ENCODE measurements at places on chromosomes 5 and 9.
A peak's percentile ranks its signal among the peaks of the same experiment; 100 is the strongest.

GRCh38 chr5:81020478-81021167, 60.5 kb downstream of the RASGRF2 start:
- DNase-seq: no peak

DNA sequence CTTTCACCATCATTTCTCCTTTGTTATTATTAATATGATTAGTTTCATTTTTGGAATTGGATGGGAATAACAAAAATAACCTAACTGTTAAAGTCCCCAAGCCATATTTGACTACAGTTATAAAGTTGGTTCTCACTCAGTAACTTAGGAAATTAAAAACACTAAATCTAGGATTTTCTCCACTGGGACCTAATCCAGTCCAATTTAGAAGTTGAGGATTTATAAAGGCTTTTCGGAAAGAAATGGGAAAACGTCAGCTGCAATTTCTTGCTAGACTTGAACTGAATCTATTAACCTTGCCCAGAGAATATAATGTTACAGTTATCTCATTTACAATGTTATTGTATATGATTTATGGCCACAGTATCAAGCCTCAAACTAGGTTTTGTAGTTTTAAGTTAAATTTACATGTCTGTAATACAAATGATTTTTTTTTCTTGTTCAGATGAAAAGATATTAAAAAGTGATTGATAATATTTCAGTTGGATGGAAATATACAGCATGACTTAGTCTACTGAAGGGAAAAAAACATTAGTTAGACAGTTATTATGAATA, 524.3 kb upstream of the GRAMD2B start:
- DNase-seq: no peak

GRCh38 chr5:173873306-173873922, 14.7 kb upstream of the CPEB4 start:
- no peak for DNase-seq

GRCh38 chr9:7103367-7103766, 345.6 kb downstream of the KDM4C start:
- DNase-seq: no peak

DNA sequence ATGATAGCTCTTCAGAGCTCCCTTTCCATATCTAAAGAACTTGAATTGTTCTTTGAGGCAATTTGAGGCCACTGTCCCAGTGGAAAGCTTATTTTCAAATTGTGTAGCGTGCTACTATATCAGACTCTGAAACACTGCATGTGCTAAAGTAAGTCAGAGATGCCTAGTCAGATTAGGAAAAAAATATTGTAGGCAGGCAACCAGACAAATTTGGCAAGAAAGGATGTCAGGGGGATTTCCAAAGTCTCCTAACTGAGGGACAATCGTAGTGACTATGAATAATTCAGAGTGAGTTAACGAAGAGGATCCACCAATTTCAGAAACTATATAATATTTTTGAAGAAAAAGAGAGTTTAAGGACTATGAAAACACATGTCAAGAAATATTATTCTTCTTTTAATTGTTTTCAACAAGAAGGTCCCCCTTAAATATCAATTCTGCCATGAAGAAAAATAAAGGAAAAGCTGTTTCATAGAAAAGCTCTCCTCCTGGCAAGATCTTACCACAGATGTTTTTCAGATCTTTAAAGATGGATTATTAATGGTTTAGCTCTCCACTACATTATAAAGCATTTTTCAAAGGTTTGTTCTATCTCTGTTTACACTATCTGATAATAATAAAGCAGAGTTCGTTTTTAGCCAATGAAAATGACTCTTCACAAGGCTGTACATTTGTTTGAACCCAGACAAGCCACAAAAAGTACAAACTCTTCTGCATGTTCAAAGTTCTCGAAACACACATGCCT, 273.5 kb upstream of the PTGER4 start:
- DNase-seq: no peak

GRCh38 chr5:170493028-170493820, 10.6 kb upstream of the KCNIP1 start:
- no peak for DNase-seq

DNA sequence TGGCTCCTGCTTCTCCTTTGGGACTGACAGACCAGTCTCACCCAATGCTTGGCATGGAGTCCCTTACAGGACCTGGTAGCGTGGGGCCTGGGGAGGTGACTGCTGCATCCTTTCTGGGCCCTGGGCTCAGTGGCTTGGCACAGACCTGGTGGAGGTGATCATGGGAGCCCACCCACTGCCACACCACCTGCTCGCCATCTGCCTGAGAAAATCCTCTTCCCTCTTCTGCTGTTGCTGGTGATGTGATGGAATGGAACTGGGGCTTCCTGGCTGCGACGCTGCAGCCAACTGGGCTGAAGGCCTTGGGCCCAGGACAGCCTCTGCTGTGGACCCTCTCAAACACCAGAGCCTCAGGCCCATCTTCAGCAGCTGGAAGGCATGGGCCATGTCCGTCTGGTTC, 122.5 kb upstream of the PANK3 start:
- DNase-seq: no peak

GRCh38 chr5:5188376-5189050, 48.4 kb downstream of the ADAMTS16 start:
- DNase-seq: no peak

GRCh38 chr5:57174128-57174889, 450 bp downstream of the GPBP1 start:
- DNase-seq: no peak

DNA sequence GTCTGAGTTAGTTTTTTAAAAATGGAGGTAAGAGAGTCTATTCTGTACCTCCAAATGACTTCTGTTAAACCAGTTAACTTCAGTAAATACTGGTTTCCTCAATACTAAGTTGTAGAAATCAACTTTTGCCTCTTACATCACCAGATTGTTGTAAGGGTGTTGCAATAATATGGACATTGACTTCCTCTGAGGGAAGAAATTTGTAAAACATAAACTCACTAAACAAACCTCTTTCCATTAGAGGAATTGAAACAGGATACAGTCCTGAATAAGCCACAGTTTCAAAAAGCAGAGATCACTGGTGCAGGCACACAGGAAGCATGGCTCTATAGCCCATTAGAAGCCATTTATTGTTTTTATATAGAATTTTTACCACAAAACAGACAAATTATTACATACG, 32.7 kb upstream of the SLCO6A1 start:
- DNase-seq: no peak

- no peak for DNase-seq
These were observed 5.0 kb downstream of the SPRY4 start for GRCh38 chr5:142319560-142320429.

GRCh38 chr9:75455444-75455921, 367.2 kb downstream of the OSTF1 start:
- no peak for DNase-seq

DNA sequence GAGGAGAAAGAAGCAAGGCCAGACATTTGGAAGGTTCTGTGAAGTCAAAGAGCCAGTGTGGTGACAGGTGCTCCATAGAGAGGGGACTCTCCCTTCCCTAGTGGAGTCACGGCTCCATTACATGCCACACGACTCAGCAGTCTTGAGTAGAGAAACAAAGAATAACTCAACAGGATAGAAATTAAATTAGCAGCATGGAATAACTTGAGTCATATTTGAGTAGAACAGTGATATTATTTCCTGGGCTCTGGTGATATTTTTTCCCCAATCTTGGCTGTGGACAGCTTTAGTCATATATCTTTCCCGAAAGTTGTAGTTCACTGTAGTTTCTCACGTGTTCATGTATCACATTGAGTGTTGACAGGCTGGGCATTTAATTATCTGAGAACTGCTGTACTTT, 149.7 kb upstream of the EFNA5 start:
- peak; percentile 18 for DNase-seq

DNA sequence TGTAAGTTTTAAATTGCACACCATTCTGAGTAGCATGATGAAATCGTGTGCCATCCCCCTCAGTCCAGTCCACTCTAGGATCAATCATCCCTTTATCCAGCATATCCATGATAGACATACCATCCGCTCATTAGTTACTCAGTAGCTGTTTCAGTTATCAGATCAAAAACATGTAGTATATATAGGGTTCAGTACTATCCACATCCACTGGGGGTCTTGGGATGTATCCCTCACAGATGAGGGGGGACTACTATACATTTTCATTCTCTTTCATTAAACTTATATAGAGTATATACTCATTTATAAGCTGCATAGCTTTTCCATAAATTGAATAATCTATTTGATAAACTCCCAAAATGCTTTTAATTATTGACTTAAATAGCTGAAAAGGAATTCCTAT, 67.6 kb downstream of the MEIKIN start:
- no peak for DNase-seq

GRCh38 chr5:134149571-134150303, 27.0 kb downstream of the SKP1 start:
- no peak for DNase-seq

DNA sequence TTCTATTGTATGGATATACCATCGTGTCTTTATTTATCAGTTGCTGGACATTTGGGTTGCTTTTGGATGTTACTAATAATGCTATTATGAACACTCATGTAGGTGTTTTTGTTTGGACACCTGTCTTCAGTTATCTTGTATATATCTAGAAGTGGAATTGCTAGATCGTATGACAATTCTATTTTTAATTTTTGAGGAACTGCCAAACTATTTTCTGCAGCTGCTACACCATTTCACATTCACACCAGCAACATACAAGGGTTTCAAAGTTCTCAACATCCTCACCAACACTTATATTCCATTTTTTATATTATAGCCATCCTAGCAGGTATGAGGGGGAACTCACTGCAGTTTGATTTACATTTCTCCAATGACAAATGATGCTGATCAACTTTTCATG, 324.6 kb downstream of the CAAP1 start:
- no peak for DNase-seq

DNA sequence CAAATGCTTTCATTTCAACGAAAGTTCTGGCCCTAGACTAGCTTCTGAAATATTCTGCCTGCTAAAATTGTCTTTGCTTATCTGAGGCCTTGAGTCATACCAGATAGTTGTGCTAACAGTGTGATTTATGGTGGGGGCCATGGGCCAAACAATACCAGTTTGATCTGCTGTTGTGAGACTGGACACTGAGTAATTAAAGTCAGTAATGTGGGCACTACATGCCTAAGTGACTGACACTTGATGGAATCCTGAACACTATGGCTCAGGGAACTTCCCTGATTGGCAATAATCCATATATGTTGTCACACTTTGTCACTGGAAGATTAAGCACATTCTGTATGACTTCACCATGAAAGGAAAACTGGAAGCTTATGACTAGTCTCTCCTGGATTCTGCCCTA, 127.6 kb upstream of the CYLC2 start:
- DNase-seq: peak; percentile 3

DNA sequence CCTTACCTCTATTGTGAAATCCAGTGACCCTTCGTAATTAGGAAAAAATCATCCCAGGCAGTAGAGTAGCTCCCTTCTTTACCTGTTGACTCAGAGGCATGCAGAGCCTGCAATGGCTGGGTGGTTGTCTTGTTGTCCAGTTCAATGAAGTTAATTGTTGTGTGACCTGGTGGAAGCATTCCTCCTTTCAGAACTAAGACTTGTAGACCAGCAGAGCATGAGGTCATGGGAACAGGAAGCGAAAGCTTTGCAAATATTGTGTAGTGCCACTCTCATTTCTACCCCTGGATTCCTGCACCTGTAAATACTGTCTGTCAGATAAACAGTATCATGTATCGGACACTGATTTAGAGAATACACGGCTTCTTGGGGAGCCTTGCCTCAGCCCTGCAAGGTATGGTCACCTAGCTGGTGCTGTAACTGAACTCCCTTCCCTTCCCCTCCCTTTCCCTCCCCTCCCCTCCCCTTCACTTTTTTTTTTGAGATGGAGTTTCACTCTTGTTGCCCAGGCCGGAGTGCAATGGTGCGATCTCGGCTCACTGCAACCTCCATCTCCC, 5.7 kb upstream of the PRXL2C start:
- no peak for DNase-seq

GRCh38 chr5:91977579-91977978, 594.5 kb upstream of the ARRDC3 start:
- no peak for DNase-seq

DNA sequence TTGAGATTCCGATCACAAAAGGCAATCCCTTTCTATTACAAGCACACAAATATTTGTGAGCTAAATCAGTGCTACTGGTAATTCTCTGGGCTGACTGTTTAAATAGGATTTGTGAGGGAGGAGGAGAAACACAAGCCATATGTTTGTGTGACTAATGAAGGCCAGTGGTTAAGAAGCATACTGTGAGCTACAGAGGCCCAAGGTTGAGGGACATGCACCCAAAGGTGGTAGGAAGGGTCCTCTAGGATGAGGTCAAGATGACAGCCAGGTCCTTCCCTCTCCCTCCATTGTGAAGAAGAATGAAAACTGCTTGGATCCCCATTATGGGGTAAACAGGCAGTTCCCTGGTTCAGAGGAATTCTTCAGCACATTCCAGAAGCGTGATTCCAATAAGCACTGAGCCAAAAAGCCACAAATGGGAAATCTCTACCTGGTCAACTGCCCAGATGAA, 83.9 kb downstream of the SPOCK1 start:
- DNase-seq: peak; percentile 40

- DNase-seq: no peak
These were observed 1093.3 kb upstream of the CDH6 start for GRCh38 chr5:30100148-30100713.

- no peak for DNase-seq
These were observed 1.2 kb downstream of the DIPK1B start for GRCh38 chr9:136713550-136713949.

GRCh38 chr5:56476487-56476856, 243.3 kb upstream of the ANKRD55 start:
- no peak for DNase-seq

- DNase-seq: no peak
These were observed 15.7 kb downstream of the GRAMD2B start for GRCh38 chr5:126438868-126439267.

GRCh38 chr5:115543365-115544042, 1.1 kb downstream of the FEM1C start:
- no peak for DNase-seq

DNA sequence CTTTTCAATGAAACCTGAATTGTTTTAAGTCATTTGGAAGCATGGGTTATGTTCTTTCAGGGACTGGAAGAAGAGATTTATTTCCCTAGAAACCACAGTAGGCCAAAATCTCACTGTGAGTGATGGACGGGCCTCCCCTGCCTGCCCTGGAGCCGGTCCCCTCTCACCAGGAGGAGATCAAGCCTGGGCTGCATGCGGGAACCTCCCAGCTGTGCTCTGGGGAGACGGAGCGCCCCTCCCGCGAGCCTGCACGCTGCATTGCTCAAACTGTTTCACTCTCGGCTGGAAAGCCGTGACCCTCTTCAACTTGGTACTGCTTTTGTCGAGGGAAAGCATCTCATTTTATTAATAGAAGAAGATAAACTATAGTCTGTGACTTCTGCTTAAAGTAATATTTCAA, 85.4 kb downstream of the IRX2 start:
- no peak for DNase-seq

- DNase-seq: no peak
These were observed 67.8 kb downstream of the ACTBL2 start for GRCh38 chr5:57414857-57415256.

GRCh38 chr9:15606643-15607472, 54.0 kb downstream of the CCDC171 start:
- peak; percentile 10 for DNase-seq

Data from fibroblast of skin of left biceps (primary cell).